ENCODE measurements at places on chromosomes 6 and 20.

DNA sequence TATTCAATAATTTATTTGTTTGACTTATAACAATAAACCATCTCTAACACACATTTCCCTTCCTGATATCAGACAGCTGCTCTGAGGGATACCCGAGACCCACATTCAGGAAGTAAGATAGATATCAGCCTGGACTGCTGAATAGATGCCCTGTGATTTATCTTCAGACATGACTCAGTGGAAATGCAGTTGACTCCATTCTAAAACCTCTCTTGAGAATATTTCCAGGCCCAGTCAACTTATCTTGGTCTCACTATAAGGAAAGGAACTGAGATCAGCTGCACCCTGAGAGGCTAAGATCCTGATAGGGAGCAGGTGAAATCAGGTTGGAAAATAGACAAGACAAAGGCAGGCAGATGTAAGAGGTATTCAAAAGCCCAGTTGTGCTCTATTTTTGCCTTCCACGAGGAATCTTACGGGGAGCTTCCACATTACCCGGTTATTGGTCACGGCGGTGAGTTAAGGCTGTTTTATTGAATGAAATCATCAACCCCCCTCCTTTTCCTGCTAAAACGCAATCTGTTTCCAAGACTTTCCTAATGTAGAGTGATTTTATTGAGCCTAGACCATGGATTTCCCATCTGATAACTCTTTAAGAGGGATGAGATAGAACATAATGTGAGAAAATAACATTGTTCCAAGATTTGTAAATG is 25.5 kb downstream of the C6orf15 start:
- DNase-seq = no peak

- no peak for DNase-seq
Measured at GRCh38 chr6:117553142-117553541, 49.2 kb downstream of the GOPC start.

GRCh38 chr6:166959911-166960608 is 3.7 kb upstream of the RNASET2 start:
- no peak for DNase-seq

GRCh38 chr20:43681468-43681942 is 14.6 kb downstream of the MYBL2 start:
- DNase-seq = peak; percentile 2

DNA sequence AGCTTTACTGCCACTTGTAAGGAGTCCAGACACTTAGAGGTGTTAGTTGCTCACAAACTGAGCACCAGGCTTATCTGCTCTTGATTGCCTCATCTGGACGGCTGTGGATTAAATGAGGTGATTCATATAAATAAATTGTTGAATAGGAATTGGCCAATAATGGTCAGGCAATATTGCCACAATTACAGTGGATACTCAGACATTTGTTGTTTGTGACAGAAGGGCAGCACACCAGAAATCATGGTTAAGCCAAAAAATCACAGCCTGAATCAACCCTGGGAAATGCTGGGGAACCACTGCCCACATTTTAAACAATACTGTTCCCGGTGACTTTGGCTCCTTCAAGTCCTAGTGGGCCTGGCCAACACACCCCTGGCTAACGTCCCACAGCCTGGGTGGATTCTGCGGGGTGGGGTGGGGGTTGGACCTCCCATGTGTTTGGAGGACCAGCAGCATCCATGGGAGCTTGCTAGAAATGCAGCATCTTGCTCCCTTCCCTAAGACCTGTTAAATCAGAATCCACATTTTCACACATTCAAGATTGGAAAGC is 29.5 kb upstream of the SPDEF start:
- no peak for DNase-seq

DNA sequence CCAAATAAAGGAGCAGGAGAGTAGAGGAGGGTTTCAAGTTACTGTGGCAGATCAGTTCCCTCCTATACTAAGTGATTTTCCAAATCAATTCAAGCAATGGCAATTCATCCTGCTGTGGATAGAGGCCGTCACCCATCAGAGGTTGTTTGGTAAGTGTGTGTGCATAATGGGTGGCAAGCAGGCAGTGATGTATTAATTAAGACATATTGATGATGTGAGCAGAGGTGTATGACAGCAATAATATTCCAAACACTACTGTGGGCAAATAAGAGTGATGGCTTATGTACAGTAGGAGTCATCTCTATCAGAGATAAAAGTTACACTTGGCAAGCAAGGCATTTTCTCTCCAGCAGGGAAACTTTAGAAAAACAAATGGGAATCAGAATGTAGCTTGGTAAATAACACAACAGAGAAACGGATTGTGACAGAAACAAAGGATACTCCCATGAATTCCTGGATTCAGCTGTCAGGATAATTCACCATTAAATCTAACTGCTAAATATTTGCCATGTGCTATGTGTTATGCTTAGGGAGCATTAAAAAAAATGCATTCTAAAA is 196.3 kb downstream of the KHDC1L start:
- no peak for DNase-seq
